ENCODE measurements at places on chromosomes 4 and X. TPM values are rescaled to one million over a fixed set of nuclear protein-coding genes. Genes with fewer than 3 reads are reported as not detected.

DNA sequence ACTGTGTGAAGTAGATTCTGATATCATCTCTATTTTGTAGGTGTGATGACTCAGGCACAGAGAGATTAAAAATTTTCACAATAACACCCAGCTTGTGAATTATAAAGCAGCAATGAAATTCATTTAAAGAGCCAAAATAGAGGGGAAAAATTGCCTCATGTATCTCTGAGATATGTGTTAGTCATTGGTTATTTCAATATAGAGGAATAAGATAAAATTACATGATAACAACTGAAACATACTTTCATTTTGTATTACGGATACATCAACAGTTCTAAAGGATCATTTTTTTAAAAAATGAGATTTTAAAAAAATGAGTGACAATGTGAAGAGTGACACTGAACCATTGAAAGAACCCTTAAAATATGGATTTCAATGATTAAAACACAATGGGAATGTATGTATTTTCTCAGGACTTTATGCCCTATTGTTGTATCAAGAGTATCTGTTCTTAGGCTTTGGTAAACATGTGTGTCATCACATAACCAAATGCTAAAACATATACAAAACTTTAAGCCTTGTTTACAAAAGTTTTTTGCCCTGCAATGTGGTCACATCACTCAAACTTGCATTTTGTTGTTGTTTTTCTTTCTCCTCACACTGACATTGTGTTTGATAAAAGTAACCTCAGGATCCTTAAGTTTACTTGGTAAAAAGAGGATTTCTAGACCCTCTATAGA, 221.3 kb downstream of the ANTXR2 start:
- DNase-seq: no peak

- DNase-seq: no peak
Measured at GRCh38 chr4:173509036-173510001, 20.7 kb downstream of the HAND2 start.

DNA sequence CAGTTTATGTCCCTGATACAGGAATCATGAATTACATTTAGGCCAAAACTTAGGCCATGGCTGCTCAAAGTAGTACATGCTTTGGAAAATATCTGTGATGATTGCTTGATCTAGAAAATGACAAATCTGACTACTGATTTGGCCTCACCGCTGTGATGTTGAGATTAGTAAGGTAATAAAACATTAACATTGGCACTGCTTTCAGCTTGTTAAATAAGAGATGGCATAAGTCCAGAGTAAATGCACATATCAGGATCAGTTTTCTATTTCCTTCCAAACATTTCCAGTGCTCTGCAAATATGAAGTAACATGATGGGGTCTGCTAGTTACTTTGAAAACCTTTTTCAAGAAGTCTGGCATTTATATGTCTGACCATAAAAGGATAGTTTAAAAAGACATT, 687.3 kb upstream of the ACTRT1 start:
- no peak for DNase-seq

- peak; percentile 3 for DNase-seq
Measured at GRCh38 chr4:3262208-3263052, 13.5 kb downstream of the MSANTD1 start.

DNA sequence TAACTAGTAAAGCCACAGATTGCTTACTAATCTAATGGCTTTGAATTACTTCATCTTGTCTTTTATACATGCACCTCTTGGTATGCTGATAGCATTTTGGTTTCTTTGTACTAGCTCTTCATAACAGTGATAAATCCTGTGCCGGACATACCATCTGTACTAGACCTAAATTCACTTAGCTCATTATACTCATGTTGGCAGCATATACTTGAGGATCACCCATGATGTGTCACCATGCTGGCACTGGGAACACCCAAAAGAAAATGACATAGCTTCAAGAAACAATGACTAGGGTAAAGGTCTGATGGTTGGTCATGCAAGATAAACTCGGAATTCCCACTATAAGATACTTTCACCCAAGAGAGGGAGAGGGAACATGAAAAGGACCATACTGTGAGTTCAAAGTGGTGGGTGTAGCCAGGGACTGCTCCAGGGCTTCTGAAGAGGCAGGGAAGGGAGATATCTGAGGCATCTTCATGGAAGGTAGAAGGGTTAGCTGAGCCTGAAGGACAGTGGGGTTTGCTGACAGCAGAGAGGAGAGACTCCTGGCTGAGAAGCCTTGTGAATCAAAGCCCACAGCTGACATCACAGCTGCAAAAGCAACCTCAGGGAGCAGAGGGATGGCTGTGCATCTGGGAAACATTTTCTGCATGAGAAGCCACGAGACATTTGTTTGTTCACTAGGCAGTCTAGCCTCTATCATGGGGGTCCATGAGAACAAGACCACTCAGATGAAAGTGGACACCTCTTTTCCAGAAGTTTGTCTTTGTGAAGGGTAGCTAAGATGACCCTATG, 314.2 kb downstream of the RAB28 start:
- no peak for DNase-seq

DNA sequence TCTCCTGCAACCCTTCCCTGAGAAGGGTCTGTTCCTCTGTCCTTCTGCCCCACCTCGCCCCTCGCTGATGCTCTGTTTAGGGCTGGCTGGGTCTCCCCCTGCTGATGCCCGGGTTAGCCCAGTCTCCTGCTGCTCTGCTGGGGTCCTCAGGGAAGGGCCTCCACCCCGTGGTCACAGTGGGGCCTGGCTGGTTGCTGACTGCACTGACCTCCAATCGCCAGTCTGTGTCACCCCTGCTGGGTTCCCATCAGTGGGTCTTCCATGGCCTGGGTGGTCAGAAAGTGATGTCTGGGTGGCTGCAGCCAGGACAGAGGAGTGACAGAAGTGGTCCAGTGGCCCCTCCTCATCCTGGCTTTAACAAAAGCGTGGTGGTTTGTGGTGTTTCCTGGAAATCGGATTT, 44.7 kb downstream of the EVC start:
- no peak for DNase-seq

- no peak for DNase-seq
Measured at GRCh38 chr4:120886191-120886590, 36.3 kb downstream of the PRDM5 start.

- no peak for DNase-seq
Measured at GRCh38 chr4:21655031-21655430, 293.5 kb downstream of the KCNIP4 start.

GRCh38 chrX:47633689-47634590, 4.2 kb upstream of the CFP start:
- DNase-seq: no peak

GRCh38 chr4:122661176-122662160, 40.6 kb upstream of the IL21 start:
- DNase-seq: no peak

DNA sequence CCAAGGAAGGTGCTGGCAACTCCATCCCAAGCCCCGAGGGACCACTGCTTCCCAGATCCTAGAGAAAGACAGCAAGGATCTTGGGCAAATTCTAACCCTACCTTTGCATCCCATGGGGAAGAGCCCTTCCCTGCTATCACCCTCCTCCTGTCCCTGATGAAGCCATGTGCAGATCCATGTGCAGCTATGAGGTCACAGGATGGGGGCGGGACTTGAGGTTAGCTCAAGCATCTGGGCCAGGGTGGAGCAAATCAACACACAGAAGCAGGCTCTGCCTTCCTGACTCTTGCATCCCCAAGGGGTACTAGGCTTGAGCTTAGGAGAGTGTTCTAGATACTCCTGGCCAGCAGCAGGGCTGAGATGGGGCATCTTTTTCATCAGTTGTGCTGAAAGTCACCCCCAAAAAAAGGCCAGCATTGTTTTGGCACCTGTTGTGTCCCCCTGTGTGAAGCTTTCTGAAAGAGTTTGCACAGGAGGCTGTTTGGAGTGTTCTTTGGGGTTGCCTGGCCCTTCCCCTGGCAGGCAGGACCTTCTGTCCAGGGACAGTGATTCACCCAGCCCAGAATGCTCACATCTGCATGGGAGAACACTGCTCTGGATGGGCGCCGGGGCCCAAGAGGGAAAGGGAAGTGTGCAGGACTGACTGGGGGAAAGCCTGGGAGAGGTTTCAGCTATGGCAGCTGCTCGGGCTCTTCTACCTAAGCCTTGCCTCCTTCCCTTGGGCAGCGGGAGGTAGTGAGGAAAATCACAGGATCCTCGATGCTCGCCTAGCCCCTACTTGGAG, 50.8 kb downstream of the PRPS1 start:
- peak; percentile 79 for DNase-seq

- DNase-seq: no peak
Measured at GRCh38 chr4:119394826-119395225, 72.9 kb upstream of the FABP2 start.

DNA sequence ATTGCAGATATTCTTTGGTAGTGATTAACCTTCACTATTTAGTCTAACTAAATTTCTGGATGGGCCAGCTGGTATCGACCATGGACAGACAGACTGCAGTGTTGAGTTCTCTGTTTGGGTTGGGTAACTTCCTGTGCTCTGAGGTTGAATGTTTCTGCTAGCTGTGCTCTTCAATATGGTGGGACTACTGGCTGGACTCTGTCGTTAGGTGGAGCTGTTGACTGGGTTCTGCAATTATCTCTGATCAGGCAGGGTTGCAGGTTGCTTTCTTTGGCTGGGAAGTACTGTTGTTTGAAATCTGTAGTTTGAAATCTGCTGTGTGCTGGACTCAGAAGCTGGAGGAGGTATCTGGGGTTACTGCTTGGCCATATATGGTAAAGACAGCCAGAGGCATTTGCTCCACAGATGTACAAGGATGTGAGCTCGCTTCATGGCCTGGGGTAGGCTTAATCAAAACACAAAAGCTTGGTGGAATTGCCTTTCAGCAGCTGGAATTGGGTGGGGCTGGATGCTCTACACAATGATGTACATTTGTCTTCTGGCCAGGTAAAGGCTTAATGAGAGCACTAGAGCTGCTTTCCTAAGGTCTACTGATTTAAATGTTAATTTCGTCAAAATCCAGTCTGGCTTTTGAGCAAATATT, 1472.0 kb downstream of the FAM133A start:
- DNase-seq: no peak

GRCh38 chr4:76607846-76608245, 172.8 kb downstream of the SHROOM3 start:
- no peak for DNase-seq

DNA sequence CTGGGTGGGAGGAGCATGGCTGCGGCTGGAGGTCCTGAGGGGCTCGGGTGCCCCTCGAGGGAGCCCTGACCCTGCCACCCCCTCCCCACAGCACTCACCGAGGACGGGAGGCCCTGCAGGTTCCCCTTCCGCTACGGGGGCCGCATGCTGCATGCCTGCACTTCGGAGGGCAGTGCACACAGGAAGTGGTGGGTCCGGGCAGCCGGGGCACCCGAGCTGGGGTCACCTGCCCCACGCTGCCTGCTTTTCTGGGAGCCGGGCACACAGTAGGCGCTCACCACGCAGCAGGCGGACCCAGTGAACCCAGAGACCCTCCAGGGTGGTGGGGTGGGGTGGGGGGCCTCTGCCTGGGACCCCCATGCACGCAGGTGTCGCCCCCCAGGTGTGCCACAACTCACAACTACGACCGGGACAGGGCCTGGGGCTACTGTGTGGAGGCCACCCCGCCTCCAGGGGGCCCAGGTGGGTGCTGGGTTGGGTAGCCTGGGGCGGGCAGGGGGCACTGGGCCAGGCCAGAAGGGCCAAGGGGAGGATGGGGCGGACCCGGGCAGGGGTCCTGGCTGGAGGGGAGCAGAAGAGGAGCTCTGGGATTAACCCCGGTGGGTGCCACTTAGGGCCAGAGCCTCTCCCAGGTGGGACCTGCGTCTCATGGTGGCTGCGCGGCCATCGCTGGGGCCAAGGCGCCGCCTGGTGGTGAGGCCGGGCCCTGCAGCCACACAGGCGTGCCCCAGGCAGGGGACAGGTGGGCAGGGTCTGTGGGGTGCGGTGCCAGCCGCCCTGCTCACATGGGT, 1.4 kb downstream of the HGFAC start:
- peak; percentile 47 for DNase-seq

GRCh38 chrX:38768079-38768478, 33.2 kb upstream of the MID1IP1 start:
- no peak for DNase-seq

DNA sequence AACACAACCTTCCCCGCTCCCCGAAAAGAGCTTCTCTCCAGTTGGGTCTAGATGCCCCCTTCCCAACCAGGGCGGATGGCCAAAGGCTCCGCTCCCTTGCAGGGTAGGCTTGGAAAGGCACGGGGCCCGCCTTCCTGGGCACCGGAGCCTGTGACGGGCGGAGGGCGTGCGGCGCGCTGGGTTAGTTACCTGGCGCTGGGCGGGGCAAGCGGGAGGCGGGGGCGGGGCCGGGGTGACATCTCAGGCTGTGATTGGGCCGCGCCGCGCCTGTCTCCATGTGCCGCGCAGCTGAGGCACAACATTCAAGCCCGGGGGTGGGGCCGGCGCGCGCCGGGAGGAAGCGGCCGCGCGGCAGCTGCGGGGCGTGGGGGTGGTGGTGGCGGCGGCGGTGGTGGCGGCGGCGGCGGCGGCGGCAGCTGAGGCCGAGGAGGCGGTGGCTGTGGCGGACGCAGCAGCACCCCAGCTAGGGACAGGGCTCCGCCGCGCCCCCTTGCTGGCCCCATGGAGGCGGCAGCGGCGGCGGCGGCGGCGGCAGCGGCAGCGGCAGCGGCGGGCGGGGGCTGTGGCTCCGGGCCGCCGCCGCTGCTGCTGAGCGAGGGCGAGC, at the start of gene REPS2:
Gene REPS2 (plus strand): TSS at position 298 of the 604 bp plus-strand sequence. CDS start 204 bp downstream, at position 502.
- DNase-seq: peak; percentile 90

DNA sequence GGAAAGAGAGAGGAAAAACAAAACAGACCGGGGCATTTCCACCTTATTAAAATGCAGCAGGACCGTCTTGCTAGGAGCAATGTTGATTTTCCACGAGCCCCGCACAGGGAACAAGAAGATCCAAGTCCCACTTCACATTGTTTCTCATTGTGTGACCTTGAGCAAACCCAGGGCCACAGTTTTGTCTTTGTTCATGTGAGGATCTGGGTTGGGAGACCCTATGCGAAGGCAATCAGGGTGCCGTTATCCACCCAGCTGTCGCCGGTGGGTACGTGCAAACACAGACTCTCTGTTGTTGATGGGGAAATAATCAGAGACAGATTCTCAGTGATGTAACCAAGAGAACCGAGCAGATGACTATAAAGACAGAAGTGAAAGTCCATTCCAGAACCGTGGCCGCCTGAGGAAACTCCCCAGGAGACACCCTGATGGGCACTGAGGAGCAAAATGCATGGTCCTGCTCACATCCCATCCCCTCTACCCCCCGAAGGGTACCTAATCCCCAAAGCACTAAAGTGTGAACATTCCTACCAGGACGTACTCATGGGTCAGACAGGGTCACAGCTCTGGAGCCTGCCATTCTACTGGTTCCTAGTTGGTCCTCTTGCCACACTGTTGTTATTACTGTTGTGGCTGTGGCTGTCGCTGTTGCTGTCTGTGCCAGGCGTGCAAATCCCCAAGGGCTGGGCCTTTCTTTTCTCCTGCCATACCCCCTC, 102.7 kb upstream of the RBPJ start:
- DNase-seq: no peak

Gene FATE1
- not detected for total RNA-seq

Gene YIPF6
- 23.8 TPM for total RNA-seq
